ENCODE measurements at places on chromosomes 16 and 17. TPM values are rescaled to one million over a fixed set of nuclear protein-coding genes. Genes with fewer than 3 reads are reported as not detected.

MT1G gene
- not detected for polyA plus RNA-seq

ENPP7 gene
- 0.12 TPM for polyA plus RNA-seq

TBC1D28 gene
- not detected for polyA plus RNA-seq

CUEDC1 gene
- not detected for polyA plus RNA-seq

TMEM238L gene
- not detected for polyA plus RNA-seq

ACSM3 gene
- 9.8 TPM for polyA plus RNA-seq

SLC52A1 gene
- 0.14 TPM for polyA plus RNA-seq

ACSM2A gene
- polyA plus RNA-seq, result not detected

BCL7C gene
- 28.4 TPM for polyA plus RNA-seq

HBA1 gene
- polyA plus RNA-seq, result not detected

PLA2G10 gene
- polyA plus RNA-seq, result not detected

SPATA22 gene
- not detected for polyA plus RNA-seq

TBC1D3I gene
- 0.19 TPM for polyA plus RNA-seq

CDRT15 gene
- 0.98 TPM for polyA plus RNA-seq

ABAT gene
- 1.3 TPM for polyA plus RNA-seq

TP53TG3D gene
- not detected for polyA plus RNA-seq

PRDM7 gene
- polyA plus RNA-seq, result not detected

HEATR9 gene
- 0.09 TPM for polyA plus RNA-seq

EVI2A gene
- 61.1 TPM for polyA plus RNA-seq

DVL2 gene
- 31.1 TPM for polyA plus RNA-seq

OR1A2 gene
- not detected for polyA plus RNA-seq

TBC1D3H gene
- not detected for polyA plus RNA-seq

HSD3B7 gene
- 0.08 TPM for polyA plus RNA-seq

EME1 gene
- polyA plus RNA-seq, result not detected

KRT27 gene
- polyA plus RNA-seq, result not detected

KRT31 gene
- polyA plus RNA-seq, result not detected

GNAO1 gene
- polyA plus RNA-seq, result not detected

HID1 gene
- polyA plus RNA-seq, result 4.8 TPM
